ENCODE measurements at places on chromosomes 6 and 20. TPM values are rescaled to one million over a fixed set of nuclear protein-coding genes. Genes with fewer than 3 reads are reported as not detected.

GRCh38 chr20:50735813-50736212 is 4.4 kb downstream of the PARD6B start:
- no peak for DNase-seq
- no peaks in the 10 kb centered on the region for H3K27me3 ChIP-seq
- no peaks in the 10 kb centered on the region for H3K4me1 ChIP-seq
- H3K36me3 ChIP-seq = no peaks in the 10 kb centered on the region
- H3K4me3 ChIP-seq = no peak overlapping the region

DNA sequence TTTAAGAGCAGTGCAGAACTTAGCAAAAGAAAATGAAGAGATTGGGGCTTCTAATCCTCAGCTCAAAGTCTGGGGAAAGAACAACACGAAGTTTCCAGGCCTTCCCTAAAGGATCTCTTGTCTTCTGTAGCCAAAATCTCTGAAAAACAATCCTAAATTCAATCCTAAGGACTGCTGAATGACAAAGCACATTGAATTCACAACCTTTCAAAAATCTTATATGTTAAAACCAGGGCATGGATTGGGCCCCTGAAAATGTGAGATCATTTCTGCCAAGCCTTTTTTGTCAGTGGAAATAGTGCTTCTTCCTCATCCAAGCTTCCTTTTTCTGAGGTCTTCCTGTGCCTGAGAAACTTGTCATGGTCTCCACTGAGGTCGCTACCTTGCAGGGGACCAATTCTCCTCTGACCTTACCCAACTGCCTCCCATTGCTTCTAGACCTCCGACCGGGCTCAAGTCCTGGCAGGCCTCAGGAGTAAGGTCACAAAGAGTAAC is 126.2 kb upstream of the ARID1B start:
- DNase-seq = no peak
- no peaks in the 10 kb centered on the region for H3K36me3 ChIP-seq
- H3K4me1 ChIP-seq = peaks cover 3% of the 10 kb centered on the region
- H3K27ac ChIP-seq = no peak overlapping the region
- H3K27me3 ChIP-seq = no peaks in the 10 kb centered on the region

- no peak overlapping the region for H3K4me3 ChIP-seq
- H3K36me3 ChIP-seq = no peaks in the 10 kb centered on the region
- no peak overlapping the region for H3K27ac ChIP-seq
- H3K27me3 ChIP-seq = no peaks in the 10 kb centered on the region
Observed at GRCh38 chr6:120894077-120894476, 440.2 kb downstream of the TBC1D32 start.

GRCh38 chr6:2063547-2063946 is 181.9 kb downstream of the GMDS start:
- H3K4me3 ChIP-seq = no peak overlapping the region
- no peaks in the 10 kb centered on the region for H3K36me3 ChIP-seq
- H3K27ac ChIP-seq = no peak overlapping the region
- H3K27me3 ChIP-seq = no peaks in the 10 kb centered on the region

- peak overlapping the region; percentile 79 for H3K27ac ChIP-seq
- H3K4me3 ChIP-seq = no peak overlapping the region
- no peaks in the 10 kb centered on the region for H3K27me3 ChIP-seq
- peak; percentile 59 for DNase-seq
- H3K4me1 ChIP-seq = peaks cover 80% of the 10 kb centered on the region
Observed at GRCh38 chr6:35048031-35048613, 93.0 kb downstream of the TCP11 start.

GRCh38 chr20:49859807-49860206 is 47.2 kb downstream of the SLC9A8 start:
- no peak overlapping the region for H3K4me3 ChIP-seq
- peaks cover 3% of the 10 kb centered on the region for H3K4me1 ChIP-seq
- DNase-seq = no peak
- no peak overlapping the region for H3K27ac ChIP-seq

GRCh38 chr20:39880890-39881289 is 808.1 kb downstream of the MAFB start:
- no peaks in the 10 kb centered on the region for H3K27me3 ChIP-seq
- H3K4me1 ChIP-seq = no peaks in the 10 kb centered on the region
- no peak overlapping the region for H3K27ac ChIP-seq
- H3K36me3 ChIP-seq = no peaks in the 10 kb centered on the region

DNA sequence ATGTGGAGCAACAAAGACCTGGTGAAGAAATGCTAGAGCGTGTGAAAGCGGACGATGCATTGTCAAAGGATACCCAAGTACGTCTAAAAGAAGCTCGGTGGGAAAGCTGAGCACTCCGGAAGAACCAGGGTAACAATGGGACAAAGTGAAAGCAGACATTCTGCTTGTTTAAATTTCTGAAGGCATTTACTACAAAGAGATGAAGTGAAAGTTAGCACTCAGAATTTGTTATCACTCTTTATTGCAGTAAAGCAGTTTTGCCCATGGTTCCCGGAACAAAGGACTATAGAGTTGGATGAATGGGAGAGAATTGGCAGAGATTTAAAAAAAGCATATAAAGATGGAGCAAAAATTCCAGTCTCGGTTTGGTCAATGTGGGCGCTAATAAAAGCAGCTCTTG is 12.8 kb upstream of the IRAK1BP1 start:
- H3K36me3 ChIP-seq = no peaks in the 10 kb centered on the region
- no peak overlapping the region for H3K27ac ChIP-seq
- peaks cover 3% of the 10 kb centered on the region for H3K4me1 ChIP-seq
- no peak overlapping the region for H3K4me3 ChIP-seq

DNA sequence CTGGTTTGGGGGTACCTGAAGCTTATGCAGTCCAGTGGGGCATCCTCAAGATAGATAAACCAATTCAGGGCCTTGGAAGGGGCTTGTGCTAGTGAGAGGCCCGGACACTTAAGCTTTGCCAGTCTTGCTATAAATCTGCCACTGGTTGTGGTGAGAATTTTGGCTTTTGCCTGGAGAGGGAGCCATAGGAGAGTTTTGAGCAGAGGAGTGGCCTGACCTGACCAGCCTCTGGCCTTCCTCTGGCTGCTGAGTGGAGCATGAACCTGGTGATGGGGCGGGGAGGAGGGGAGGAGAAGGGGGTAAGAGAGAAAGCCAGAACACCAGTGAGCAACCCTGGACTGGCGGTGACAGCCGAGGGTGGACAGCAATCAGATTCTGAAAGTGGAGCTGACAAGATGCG is 7.1 kb downstream of the TMEM74B start:
- H3K4me1 ChIP-seq = no peaks in the 10 kb centered on the region
- H3K36me3 ChIP-seq = no peaks in the 10 kb centered on the region
- no peak for DNase-seq
- no peaks in the 10 kb centered on the region for H3K27me3 ChIP-seq
- H3K4me3 ChIP-seq = no peak overlapping the region

DNA sequence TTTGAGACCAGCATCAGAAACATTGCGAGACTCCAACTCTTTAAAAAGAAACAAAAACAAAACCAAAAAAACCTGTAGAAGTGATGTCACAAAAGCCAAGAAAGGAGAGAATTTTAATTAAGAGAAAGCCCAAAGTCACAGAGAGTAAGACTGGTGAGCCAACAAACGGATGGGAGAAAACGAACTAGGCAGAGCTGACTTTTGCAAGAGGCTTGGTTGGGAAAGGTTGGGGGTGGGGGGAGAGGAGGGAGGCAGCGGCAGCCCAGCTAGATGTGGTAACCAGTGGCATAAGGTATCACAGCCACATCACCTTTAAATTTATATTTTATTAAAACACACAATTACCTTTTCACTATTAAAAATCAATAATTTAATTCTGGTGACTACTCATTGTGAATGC is 23.5 kb downstream of the NOL7 start:
- H3K27ac ChIP-seq = no peak overlapping the region
- no peaks in the 10 kb centered on the region for H3K36me3 ChIP-seq
- H3K27me3 ChIP-seq = no peaks in the 10 kb centered on the region

GRCh38 chr20:24501764-24502556 is 32.5 kb downstream of the SYNDIG1 start:
- H3K4me1 ChIP-seq = no peaks in the 10 kb centered on the region
- no peak overlapping the region for H3K27ac ChIP-seq
- H3K27me3 ChIP-seq = no peaks in the 10 kb centered on the region
- H3K36me3 ChIP-seq = no peaks in the 10 kb centered on the region
- H3K4me3 ChIP-seq = no peak overlapping the region

DNA sequence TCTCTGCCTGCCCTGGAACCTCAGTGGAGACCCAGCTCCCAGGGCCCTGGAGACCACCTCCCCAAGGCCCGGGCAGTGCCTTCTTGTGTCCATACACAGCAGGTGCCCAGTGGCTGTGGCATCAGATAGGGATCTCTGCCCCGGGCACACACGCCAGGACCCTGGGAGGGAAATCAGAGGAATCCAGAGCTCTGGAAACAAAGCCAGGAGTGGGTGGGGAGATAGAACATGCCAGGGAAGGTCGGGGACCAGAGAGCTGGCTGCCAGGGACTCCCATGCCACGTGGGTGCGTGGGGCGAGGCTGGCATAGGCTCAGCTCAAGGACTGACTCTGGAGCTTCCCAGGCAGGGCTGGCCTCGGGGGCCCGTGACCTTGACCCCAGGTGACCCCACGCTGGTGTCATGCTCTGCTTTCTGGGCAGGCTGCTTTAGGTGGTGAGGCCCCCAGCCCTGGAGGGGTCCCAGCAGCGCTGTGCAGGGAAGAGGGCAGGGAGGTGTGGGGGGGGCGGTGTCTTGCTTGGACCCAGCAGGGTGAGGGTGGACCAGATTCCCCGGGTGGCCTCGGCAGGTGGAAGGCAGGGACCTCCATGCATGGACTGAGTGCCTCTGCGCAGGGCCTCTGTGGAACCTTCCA is 17.6 kb upstream of the GATA5 start:
- H3K36me3 ChIP-seq = no peaks in the 10 kb centered on the region
- H3K27ac ChIP-seq = no peak overlapping the region
- peaks cover 50% of the 10 kb centered on the region for H3K4me1 ChIP-seq
- peak; percentile 92 for DNase-seq
- no peaks in the 10 kb centered on the region for H3K27me3 ChIP-seq

DNA sequence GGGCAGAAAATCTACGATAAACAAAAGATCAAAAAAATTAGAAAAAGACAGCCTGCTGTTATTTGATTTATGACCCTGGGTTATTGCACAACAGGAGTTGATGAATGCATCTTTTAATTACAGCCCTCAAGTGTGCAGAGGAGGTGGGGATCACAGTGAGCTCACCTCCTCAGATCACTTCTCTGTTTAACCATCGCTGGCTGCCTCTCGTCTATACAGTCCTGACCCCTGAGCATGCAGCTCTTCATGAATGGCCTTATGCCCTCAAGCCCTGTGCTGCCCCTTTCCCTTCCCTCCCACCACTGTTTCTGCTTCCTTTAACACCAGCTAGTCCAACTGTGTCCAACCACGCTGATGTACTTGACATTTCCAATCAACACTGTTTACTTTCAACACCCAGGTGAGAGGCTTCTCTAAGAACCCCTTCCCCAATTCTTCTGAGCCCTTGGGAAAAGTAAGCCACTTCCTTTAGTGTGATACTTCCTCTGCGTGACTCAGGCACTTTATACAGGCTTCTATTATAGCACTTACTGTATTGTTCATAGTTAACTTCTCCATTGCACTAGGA is 60.6 kb upstream of the RIPOR2 start:
- H3K4me1 ChIP-seq = no peaks in the 10 kb centered on the region
- H3K27ac ChIP-seq = no peak overlapping the region
- DNase-seq = no peak
- H3K4me3 ChIP-seq = no peak overlapping the region
- H3K27me3 ChIP-seq = no peaks in the 10 kb centered on the region
- H3K36me3 ChIP-seq = no peaks in the 10 kb centered on the region

- H3K4me3 ChIP-seq = no peak overlapping the region
- no peaks in the 10 kb centered on the region for H3K27me3 ChIP-seq
- H3K36me3 ChIP-seq = no peaks in the 10 kb centered on the region
- H3K4me1 ChIP-seq = no peaks in the 10 kb centered on the region
- no peak for DNase-seq
- H3K27ac ChIP-seq = no peak overlapping the region
Observed at GRCh38 chr20:9411833-9412232, 102.6 kb upstream of the LAMP5 start.

GRCh38 chr6:142824426-142824825 is 120.5 kb downstream of the HIVEP2 start:
- no peak for DNase-seq
- no peaks in the 10 kb centered on the region for H3K36me3 ChIP-seq
- H3K27ac ChIP-seq = no peak overlapping the region
- H3K4me1 ChIP-seq = peaks cover 3% of the 10 kb centered on the region
- H3K4me3 ChIP-seq = no peak overlapping the region

DNA sequence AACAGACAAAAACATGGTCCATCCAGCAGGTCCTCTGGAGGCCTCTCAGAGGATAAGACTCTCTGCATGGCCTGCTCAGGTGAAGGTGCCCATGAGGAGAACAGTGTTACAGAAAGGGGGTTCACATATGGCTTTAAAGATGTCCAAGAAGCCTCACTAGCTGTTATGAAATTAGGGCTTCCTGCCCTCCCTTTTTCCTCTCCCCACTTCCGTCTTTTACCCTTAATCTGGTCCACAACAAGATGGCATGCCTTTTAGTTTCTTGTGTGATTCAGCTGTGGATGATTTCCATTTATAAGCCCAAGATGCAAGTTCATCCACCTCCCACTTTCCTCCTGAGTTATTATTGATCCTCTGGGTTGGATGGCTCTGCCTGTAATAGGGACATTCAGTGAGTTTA is 14.0 kb downstream of the GCNT2 start:
- H3K27me3 ChIP-seq = no peaks in the 10 kb centered on the region
- no peak for DNase-seq
- H3K27ac ChIP-seq = no peak overlapping the region
- no peak overlapping the region for H3K4me3 ChIP-seq
- H3K36me3 ChIP-seq = no peaks in the 10 kb centered on the region

GRCh38 chr20:15012566-15012965 is 675.2 kb upstream of the FLRT3 start:
- no peak overlapping the region for H3K27ac ChIP-seq
- DNase-seq = no peak
- no peaks in the 10 kb centered on the region for H3K36me3 ChIP-seq
- H3K4me3 ChIP-seq = no peak overlapping the region
- H3K27me3 ChIP-seq = no peaks in the 10 kb centered on the region

Gene RPL10A
- 538 TPM for total RNA-seq

Gene NKX2-2
- total RNA-seq = 0.16 TPM

Gene BTBD3
- total RNA-seq = 83.6 TPM

Gene TBXT
- total RNA-seq = 1.2 TPM

Gene MROH8
- total RNA-seq = 43.5 TPM

Gene RBPJL
- total RNA-seq = 0.43 TPM

Gene EYS
- total RNA-seq = 1.3 TPM

Gene HDDC2
- total RNA-seq = 89.6 TPM

Gene FAM209A
- 31.3 TPM for total RNA-seq

Gene ZNF391
- 12.5 TPM for total RNA-seq

Gene EPPIN
- total RNA-seq = 185 TPM

Gene TNFRSF21
- total RNA-seq = 11.0 TPM

Gene SLC4A11
- 10.7 TPM for total RNA-seq

Gene KCNQ5
- 0.43 TPM for total RNA-seq
